ENCODE measurements at places on chromosomes 3 and 15.

DNA sequence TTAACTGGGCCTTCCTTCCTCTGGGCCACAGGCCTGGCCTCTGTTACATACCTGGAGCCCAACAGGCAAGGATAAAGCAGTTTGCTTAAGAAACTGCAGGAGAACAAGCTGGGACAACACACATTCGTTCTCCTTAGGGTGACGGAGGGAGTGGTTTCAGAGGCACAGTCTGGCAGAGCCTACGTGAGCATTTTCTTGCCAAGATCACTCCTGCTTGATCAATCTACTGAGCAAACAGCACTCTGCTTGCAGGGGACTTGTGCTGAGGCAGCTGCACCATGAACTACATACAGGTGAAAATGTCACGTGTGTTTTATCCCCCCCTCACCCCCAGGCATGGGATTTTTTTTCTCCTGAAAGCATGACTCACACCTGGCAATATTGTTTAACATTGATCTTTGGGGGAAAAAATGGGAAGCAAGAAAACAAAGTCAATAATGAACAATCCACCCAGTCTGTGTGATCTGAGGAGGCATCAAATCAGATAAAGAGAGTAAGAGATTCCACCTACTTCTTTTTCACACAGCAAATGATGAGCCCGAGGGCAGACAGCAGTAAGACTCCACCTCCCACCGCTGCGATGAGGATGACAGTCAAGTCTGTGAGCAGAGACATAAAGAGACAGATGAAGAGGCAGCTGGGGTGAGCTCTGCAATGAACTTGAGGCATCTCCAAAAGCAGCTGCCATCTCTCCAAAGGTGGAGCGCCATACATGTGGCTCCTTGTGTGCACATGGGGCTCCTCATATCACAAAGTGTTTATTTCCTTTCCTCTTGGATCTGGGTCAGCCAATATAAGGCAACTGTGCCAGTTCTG lies 57.4 kb downstream of the CDCP1 start:
- H3K4me3 ChIP-seq = no peak overlapping the region
- no peaks in the 10 kb centered on the region for H3K36me3 ChIP-seq
- no peak for DNase-seq
- H3K27ac ChIP-seq = no peak overlapping the region

- no peak overlapping the region for H3K4me3 ChIP-seq
- H3K27ac ChIP-seq = no peak overlapping the region
- H3K36me3 ChIP-seq = no peaks in the 10 kb centered on the region
- H3K27me3 ChIP-seq = no peaks in the 10 kb centered on the region
Observed at GRCh38 chr15:87578776-87579175, 677.8 kb downstream of the NTRK3 start.

DNA sequence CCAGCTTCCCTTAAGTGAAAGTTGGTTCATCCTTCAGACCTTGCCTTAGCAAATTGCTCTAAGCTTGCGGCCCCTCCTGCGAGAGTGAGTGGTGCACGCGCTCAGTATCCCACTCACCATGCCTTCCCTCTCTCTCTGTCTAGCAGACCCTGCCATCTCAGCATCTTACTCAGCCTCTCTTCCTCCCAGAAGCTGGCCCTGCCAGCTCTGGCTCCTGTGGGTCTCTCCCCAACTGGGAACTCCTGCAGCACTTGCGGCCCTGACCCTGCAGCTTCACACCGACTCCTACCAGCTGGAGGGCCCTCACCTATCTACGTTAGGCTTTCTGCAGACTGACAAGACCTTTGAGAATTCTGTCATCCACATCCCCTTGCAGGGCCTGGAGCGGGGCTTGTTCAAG lies 286.1 kb upstream of the TLE3 start:
- no peak overlapping the region for H3K4me3 ChIP-seq
- H3K27me3 ChIP-seq = no peaks in the 10 kb centered on the region
- no peaks in the 10 kb centered on the region for H3K36me3 ChIP-seq
- no peaks in the 10 kb centered on the region for H3K4me1 ChIP-seq

DNA sequence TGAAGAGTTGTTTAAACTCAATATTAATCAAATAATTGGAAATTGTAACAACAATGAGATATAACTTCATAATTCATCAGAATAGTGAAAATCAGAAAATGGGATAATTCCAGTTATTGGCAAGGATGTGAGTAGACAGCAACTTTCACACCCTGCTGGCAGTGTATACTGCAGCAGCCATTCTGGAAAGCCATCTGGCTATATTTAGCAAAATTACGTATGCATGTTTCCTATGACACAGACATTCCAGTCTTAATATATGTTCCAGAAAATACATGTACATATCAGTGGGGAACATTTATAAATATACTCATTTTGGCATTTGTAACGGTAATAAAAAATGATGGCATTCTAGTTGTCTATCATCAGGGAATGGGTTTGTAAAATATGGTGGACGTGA lies 564.1 kb downstream of the GBE1 start:
- no peak overlapping the region for H3K27ac ChIP-seq
- no peaks in the 10 kb centered on the region for H3K4me1 ChIP-seq
- H3K4me3 ChIP-seq = no peak overlapping the region
- H3K27me3 ChIP-seq = peaks cover 1% of the 10 kb centered on the region
- no peak for DNase-seq
- no peaks in the 10 kb centered on the region for H3K36me3 ChIP-seq

GRCh38 chr3:72231439-72232196 lies 446.7 kb upstream of the PROK2 start:
- no peaks in the 10 kb centered on the region for H3K36me3 ChIP-seq
- no peak overlapping the region for H3K4me3 ChIP-seq
- H3K4me1 ChIP-seq = no peaks in the 10 kb centered on the region
- no peaks in the 10 kb centered on the region for H3K27me3 ChIP-seq
- H3K27ac ChIP-seq = no peak overlapping the region
- no peak for DNase-seq

DNA sequence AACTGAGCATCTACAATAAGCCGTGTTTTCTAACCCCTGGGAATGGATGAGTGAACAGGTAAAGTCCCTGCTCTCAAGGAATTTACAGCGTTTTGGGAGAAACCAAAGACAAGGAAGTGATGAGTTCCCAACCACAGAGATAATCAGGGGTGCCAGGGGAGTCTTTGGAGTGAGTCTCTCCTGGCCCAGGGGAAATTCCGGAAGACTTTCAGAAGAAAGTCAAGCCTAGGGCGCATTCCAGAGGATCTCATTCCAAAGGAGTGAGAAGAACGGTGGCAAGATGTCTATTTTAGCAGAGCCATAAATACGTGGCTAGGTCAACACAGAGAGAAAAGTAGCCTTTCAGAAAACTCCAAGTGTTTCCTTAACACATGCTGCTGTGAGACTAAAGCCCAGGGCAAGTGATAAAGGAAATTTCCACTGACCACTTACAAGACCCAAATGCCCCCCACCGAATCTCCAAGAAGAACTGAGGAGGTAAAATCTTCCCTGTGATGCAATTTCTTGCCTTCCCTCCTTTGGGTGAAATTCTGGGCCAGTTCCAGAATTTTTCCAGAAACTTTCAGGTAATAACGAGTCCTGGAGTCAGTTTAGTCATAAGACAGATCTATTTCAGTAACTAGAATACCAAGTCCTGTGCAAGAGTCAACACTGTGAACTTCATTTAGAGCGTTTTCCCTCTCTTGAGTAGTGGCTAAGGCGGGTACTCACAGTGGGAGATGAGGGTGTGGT lies 437.4 kb downstream of the NR2F2 start:
- H3K36me3 ChIP-seq = no peaks in the 10 kb centered on the region
- H3K27ac ChIP-seq = no peak overlapping the region
- H3K4me1 ChIP-seq = no peaks in the 10 kb centered on the region
- H3K27me3 ChIP-seq = no peaks in the 10 kb centered on the region

DNA sequence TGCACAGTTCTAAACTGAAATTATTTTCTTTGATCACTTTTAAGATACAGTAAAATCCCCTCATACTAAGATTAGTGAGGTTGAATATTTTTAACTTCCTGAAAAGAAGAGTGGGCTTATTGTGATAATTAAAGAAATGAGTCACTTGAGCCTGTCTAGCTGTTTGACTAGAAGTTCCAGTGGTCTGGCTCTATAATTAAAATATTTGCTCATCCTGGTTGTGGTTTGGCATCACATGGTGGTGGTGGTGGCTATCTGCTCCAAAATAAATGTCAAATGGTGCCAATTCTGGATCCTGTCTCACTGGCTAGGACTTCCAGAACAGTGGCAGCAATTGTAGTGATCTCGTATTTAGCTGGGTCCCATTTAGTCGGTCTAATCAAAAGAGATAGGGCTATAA lies 8.6 kb upstream of the TEX9 start:
- H3K36me3 ChIP-seq = no peaks in the 10 kb centered on the region
- H3K27ac ChIP-seq = no peak overlapping the region
- peaks cover 3% of the 10 kb centered on the region for H3K27me3 ChIP-seq
- H3K4me3 ChIP-seq = no peak overlapping the region
- no peaks in the 10 kb centered on the region for H3K4me1 ChIP-seq

Measured in immature natural killer cell (primary cell).